ENCODE measurements at places on chromosomes 13 and 19. TPM values are rescaled to one million over a fixed set of nuclear protein-coding genes. Genes with fewer than 3 reads are reported as not detected.
A peak's percentile ranks its signal among the peaks of the same experiment; 100 is the strongest.

TIMM44 gene
- total RNA-seq: 80.4 TPM

GRCh38 chr13:110815471-110816204 lies 99.2 kb downstream of the ANKRD10 start:
- no peaks in the 10 kb centered on the region for H3K36me3 ChIP-seq
- no peak for DNase-seq
- H3K27me3 ChIP-seq: peaks cover 24% of the 10 kb centered on the region
- H3K4me1 ChIP-seq: peaks cover 19% of the 10 kb centered on the region

DNA sequence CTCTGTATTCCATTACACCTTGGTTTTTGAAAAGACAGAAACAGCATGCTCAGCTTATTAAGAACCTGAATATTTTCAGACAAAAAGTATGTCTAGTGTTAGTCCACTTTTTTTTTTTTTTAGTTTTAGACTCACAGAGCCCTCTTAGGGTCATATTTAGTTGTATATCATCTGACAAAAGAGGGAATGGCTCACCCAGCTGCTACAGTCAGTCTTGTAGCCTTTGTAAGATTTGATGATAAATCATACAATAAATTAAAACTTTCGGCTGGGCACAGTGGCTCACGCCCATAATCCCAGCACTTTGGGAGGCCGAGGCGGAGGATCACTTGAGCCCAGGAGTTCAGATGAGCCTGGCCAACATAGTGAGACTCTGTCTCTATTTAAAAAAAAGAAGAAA lies 43.7 kb upstream of the LDLR start:
- H3K36me3 ChIP-seq: peaks cover 33% of the 10 kb centered on the region
- H3K27ac ChIP-seq: no peak overlapping the region
- H3K4me3 ChIP-seq: no peak overlapping the region
- DNase-seq: no peak
- no peaks in the 10 kb centered on the region for H3K27me3 ChIP-seq
- H3K4me1 ChIP-seq: peaks cover 27% of the 10 kb centered on the region

NKPD1 gene
- total RNA-seq: 0.09 TPM

FBXO27 gene
- total RNA-seq: 0.90 TPM

HIF3A gene
- not detected for total RNA-seq

NLRP9 gene
- not detected for total RNA-seq

UNC13A gene
- 0.02 TPM for total RNA-seq

- H3K27me3 ChIP-seq: peaks cover 12% of the 10 kb centered on the region
- H3K36me3 ChIP-seq: no peaks in the 10 kb centered on the region
- peak; percentile 45 for DNase-seq
- H3K4me1 ChIP-seq: no peaks in the 10 kb centered on the region
- no peak overlapping the region for H3K27ac ChIP-seq
These were observed 19.9 kb downstream of the TINCR start for GRCh38 chr19:5547881-5548280.

DNA sequence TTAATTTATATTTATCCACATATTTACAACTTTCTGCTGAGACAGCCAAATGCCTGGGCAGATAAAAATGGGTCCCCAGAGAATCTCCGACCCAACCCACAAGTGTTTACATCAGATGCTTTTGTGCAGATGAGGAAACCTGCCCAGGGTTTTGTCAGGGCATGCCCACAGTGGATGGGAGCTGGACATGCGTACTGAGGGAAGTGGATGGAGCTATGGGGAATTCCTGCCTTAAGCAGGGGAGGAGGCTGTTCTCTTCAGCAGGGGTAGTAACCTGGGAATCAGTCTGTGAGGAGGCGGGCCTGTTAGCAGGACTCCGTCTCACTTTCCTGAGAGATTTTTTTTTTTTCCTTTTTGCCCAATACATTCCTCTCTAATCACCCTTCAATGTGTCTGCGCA lies 122.9 kb downstream of the RFC3 start:
- DNase-seq: no peak
- no peak overlapping the region for H3K4me3 ChIP-seq
- no peak overlapping the region for H3K27ac ChIP-seq
- H3K4me1 ChIP-seq: no peaks in the 10 kb centered on the region
- H3K27me3 ChIP-seq: no peaks in the 10 kb centered on the region
- H3K36me3 ChIP-seq: peaks cover 2% of the 10 kb centered on the region

DNA sequence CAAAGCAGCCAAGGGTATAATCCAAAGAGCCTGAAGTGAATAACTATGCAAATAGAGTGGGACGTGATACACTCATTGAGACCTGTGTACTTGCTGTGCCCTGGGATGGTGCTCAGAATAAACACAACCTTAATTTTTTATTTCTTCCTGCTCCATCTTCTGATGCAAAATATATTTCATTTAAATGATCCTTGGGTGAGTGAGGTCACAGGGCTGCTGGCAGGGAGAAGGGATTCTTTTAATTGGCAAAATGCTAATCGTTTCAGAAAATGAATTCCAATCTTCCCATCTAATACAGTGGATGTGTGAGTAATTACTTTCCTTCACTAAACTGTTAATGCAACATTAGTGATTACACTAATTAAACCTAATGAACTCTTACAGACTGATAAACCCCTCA lies 63.5 kb downstream of the SIAH3 start:
- no peak overlapping the region for H3K4me3 ChIP-seq
- H3K36me3 ChIP-seq: no peaks in the 10 kb centered on the region
- no peak overlapping the region for H3K27ac ChIP-seq
- DNase-seq: no peak
- H3K27me3 ChIP-seq: no peaks in the 10 kb centered on the region

DNA sequence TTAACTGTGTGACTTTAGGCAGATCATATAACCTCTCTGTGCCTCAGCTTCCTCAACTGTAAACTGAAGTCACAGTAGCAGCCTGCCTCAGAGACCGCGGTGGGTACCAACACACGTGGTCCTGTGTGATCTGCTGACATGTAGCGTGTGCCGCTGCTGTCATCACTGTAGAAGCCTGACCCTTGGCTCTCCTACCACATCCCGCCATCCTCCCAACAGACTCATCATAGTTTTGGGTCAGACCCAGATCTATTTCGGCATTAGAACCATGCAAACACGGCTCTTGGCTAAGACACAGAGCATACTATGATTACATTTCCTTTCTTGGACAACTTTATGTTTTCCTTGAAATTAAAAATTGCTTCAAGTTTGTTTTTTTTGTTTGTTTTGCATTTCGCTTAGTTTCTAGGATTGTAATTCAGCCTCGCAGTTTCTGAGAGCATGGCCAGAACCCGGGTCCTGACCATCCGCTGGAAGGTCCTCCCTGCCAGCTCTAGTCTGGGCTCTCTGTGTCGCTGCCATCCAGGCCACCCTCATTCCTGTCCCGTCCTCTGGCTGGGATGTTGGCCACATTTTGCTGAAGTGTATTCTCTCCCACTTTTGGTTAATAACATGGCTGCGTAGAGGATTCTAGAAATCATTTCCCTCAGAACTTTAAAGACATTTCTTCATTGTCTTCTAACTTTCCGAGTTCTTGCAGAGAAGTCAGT lies 53.0 kb downstream of the GGACT start:
- H3K27me3 ChIP-seq: no peaks in the 10 kb centered on the region
- H3K27ac ChIP-seq: no peak overlapping the region
- H3K4me1 ChIP-seq: peaks cover 24% of the 10 kb centered on the region
- DNase-seq: no peak
- no peak overlapping the region for H3K4me3 ChIP-seq
